ENCODE measurements at places on chromosomes 1 and 21.

- DNase-seq, result peak; percentile 64
Observed at GRCh38 chr1:162144853-162145252, 75.4 kb downstream of the NOS1AP start.

DNA sequence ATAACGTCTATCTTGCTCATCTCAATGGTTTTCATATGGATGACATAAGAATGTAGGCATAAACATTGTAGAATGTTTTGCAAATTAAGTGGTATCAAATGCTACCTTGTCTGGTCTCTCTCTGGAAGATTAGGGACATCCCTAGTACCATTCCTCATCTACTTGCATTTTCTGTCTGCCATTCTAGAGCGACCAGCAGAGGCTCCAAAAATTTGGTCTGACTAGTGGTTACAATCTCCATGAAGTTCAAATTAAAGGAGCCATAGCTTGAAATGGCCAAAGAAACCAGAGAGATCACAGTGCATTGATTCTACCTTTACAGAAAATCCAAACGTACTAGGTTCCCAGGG is 1.1 kb downstream of the CD84 start:
- no peak for DNase-seq

GRCh38 chr1:7581754-7582459 is 189.2 kb upstream of the VAMP3 start:
- no peak for DNase-seq

GRCh38 chr1:86227026-86227425 is 70.5 kb upstream of the COL24A1 start:
- DNase-seq, result no peak

DNA sequence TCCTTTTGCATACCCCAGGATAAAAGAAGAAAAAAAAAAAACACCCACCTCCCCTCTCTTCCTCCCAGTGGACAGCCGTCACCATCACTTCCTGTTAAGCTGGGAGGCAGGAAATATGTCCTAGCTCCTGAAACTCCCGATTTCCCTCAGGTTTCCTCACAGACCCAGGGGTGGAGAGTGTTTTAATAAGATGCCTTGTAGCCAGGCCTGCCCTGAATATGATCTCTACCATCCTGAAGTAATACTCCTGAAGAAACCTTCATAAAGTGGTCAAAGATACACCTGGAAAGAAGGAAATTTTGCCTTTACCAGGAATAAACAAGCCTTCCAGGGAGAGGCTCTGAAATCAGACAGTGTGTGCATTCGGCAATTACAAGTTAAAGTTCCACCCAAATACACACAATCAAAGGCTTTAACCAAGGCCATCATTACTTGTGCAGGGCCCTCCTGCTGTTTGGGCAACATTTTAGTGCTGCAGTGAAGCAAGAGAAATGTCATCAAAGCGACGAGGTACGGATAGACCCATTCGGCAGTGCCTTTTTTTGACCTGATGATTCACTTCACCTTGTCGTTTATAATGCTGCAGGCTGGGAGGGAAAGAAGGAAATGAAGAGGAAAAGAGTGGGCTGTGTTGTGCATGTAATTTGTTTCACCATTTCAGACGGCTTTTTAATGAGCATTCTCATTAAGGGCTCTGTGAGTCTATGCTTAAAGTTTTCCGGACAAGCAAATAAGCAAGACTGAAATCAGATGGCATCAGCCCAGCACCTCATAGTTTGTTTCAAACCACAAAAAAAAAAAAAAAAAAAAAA is 41.0 kb upstream of the RASAL2 start:
- DNase-seq, result peak; percentile 62

DNA sequence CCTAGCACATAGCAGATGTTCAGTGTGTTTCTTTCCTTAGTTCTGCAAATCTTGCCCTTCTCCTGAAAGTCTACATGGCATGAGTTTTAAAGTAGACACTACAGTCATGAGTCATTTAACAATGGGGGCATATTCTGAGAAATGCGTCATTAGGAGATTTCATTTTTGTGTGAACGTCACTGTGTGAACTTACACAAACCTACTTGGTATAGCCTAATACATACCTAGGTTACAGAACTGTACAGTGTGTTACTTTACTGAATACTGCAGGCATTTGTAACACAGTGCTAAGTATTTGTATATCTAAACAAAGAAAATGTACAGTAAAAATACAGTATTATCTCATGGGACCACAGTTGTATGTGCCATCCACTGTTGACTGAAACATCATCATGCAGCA is 10.0 kb downstream of the TTF2 start:
- DNase-seq, result no peak

DNA sequence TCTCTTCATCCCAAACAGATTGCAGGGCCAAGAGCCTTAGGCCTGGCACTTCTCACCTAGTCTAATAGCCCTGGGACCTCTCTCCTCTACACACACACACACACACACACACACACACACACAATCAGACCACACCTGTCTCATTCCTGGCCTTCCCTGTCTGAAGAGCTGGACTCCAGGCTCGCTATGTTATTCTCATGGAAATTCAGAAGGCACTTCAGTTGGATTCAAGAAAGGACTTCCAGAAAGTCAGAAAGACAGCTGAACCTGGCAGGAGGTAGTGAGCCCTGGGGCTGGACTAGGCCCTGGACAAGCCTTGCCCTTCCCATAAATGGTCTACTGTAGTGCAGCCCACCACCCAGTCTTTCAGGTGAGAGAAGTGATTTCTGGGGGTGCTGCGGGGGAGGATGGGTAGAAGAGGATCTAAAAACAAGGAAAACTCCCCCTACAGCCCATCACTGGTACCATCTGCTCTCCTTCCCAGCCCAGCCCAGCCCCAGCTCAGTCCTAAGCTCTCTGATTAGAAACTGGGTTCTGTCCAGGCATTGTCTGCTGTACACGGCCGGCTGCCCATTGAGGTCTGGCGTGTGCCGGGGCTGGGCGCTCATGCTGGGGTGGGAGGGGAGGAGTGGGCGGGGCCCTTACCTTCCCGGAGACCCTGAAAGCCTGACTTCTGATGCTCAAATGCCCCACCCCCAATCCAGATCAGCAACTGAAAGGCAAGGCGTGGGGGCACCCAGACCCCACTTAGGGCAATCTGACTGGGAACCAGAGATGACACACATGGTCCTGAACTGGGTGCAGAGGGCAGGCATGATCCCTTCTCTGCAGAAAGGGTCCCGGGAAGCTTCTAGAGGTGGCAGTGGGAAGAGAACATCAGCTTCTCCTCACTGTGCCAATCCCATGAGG is 2.5 kb downstream of the KIF21B start:
- DNase-seq, result peak; percentile 35

DNA sequence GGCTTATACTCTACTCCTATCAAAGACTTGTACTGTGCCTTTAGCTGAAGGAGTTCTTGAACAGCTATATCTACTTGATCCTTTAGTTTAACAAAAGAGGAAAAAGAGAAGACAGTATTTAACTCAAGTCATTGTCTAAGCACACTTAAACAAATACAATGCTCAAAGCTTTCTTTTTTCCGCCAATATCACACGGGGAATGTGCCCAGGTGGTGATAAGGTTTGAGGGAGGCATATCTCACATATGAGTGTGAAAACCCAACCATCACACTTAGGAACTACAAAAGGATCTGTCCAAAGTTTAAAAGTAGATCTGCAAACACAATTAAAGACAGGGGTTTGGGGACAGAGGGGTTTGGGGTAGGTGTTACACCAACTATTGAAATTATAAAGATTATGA is 59.0 kb upstream of the SLC30A10 start:
- DNase-seq, result no peak

DNA sequence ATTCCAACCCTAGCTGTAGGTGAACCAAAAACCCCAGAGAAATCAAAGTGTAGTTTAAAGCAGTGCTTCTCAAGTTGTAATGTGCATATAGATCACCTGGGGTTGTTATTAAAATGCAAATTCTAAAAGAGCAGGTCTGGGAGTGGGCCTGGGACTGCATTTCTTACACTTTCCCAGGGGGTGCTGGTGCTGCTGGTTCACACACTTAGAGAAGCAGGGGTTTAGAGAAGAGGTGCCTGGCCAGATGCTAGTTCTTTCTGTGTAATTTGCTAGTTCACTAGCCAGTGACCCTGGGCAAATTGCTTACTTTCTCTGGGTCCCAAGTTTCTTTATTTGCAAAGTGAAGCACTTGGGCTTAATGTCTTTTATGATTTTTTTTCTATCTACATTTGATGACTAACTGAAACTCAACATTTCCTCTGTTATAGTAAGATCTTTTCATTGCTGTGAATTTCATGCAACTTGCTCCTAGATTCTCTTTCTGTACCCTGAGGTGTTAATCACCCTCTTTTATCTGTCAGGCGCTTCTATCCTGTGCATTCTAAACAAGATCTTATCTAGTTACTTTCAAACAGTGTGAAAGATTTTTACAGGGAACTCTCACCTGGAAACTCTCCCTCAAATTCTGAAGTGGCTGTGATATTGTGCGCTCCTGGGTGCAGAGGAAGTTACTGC is 141.9 kb upstream of the UBE2U start:
- DNase-seq, result no peak

DNA sequence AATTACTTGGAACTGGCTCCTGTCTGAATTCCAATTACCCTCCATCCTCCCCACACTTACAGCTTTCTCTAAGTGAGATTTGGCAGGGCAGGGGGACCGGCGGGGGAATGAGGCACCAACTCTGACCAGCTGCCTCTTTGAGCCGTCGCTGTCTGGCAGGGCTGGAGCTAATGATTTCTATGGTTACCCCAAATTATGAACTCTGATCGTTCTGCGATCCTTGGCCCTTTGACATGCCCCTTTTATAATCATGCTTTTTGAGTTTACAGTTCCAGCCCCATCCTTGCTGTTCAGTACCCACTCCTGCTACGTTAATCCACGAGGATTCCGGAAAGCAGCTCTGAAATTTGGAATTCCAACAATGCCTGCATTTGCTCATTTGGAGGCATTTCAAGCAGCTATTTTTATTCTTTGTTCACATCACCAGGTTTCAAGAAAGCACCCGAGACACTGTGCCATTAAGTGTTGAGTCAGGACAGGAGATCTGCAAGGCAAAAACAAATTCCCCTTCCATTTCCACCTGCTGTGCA is 54.6 kb upstream of the LBR start:
- DNase-seq, result no peak

DNA sequence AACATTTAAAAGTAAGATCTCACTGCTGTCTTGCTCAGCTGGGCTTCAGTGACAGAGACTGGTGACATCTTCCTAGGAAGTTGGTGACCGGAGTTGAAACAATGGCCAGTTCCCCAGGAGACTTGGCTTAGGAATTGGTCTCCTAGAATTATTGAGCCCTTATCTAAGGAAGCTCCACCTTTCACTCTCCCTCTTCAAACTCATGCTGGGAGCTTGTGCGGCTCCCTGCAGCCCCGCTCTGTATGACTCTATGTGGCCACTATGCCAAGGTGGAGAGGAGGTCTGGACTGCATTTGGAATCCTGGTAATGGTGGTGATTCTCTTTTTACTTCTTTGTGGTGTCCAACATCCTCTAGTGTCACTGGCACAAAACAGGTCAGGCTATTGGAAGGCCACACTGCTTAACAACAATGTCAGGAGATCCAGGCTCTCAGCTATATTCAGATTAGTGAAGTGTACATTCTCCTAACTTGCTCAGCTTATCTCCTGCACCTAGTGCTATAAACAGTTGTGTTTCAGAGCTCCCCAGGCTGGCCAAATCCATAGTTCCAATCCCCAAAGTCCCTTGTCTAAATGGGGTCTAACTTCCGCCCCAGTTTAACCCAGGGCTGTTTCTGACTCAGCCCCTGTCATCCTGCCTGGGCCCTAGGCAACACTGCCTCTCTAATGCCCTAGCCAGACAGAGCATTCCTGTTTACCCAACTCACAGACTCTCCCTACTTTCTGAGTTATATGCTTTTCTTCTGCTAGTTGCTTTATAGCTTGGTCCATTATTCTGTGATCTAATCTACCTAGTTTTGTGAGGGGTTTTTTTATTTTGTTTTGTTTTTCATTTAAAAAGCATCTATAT is 18.3 kb downstream of the ATP2B4 start:
- no peak for DNase-seq

DNA sequence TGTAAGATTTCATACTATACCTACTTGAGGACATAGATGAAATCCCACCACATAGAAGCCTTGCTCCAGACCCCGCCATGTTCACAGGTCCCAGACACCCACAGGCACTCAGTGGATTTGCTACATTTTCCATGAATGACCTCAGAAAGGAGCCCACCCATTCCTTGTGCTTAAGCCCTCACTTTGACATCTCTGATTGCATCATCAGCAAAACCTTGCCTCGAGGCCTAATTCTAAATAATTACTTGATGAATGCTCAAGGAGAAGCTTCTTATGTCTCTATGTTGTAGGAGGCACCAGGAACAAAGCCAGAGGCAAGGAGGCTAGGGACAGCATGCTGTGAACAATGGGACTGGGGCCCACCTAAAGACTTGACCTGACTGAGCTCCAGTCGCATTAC is 12.1 kb downstream of the OVGP1 start:
- no peak for DNase-seq

DNA sequence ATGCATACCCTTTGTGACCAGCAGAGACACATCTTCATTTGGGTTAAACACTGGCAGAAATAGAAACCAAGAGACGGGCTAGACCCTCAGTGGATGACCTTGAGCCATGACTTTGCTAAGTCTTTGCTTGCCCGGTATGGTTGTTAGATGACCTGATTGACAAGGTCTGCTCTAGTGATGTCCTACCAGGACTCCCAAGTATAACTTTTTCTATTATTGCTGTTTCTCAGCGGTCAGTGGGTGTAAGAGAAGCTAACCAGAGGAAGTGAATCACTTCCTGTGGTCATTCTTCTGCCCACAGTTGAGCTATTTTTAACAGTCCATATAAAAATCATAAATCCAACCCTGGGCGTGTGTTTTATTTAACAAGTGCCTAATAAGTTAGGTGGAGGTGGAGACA is 126.2 kb upstream of the ETS2 start:
- DNase-seq, result no peak

DNA sequence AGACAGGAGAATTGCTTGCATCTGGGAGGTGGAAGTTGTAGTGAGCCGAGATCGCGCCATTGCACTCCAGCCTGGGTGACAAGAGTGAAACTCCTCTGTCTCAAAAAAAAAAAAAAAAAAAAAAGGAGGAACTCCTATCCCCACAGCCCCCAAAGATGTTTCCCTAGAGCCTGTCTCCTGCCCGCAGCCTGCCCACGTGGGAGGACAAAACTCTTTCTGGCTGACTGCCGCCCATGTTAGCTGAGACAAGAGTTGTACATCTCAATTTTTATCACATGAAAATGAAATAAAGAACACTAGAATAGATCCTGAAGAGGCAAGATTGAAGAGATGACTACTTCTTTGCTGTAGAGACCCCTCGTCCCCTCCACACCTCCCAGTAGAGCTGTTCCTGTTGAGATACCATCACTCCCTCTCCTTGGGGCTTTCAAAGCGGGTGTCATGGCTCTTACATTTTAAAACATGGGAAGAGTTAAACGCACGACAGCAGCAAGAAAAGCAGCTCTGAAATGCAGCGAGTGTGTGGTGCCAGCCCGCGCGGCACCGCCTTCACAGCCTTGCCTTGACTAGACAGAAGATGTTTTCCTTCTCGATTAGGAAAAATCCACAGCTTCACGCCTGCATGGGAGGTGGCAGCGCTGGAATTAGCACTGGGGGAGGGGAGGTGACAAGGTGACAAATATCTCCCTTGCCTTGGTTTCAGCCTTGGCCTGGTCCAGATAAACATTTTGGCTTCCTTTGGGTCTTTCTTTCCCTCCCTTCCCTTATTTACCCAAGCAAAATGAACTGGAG is 253.4 kb upstream of the CSF3R start:
- no peak for DNase-seq

GRCh38 chr1:171429137-171429536 is 56.2 kb upstream of the PRRC2C start:
- no peak for DNase-seq

- DNase-seq, result no peak
Observed at GRCh38 chr1:231236938-231237337, 4.1 kb upstream of the GNPAT start.
